B cell (primary cell): ENCODE measurements at places on chromosomes 5 and 9. TPM values are rescaled to one million over a fixed set of nuclear protein-coding genes. Genes with fewer than 3 reads are reported as not detected.
A peak's percentile ranks its signal among the peaks of the same experiment; 100 is the strongest.

Gene TMEM174
- polyA plus RNA-seq, result not detected in 2 replicates

DNA sequence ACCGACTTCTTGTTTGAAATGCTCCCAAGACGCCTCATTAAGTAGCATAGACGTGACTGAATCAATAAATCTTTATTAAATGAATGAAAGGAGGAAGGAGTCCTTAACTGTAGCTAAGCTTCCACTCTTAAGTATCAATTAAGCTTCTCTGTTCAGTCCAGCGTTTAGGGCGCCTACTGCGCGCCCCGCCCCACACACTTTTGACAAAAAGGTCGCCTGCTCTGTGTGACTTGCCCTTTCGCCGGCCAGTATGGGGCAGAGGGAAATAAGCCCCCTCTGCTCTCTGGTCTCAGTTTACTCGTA is 662 bp upstream of the DOLPP1 start:
- no peak for DNase-seq
- peak overlapping the region; percentile 54 for H3K27ac ChIP-seq
- no peaks in the 10 kb centered on the region for H3K27me3 ChIP-seq
- H3K36me3 ChIP-seq, result peaks cover 7% of the 10 kb centered on the region
- H3K4me1 ChIP-seq, result peaks cover 16% of the 10 kb centered on the region
- peak overlapping the region; percentile 67 for H3K4me3 ChIP-seq

DNA sequence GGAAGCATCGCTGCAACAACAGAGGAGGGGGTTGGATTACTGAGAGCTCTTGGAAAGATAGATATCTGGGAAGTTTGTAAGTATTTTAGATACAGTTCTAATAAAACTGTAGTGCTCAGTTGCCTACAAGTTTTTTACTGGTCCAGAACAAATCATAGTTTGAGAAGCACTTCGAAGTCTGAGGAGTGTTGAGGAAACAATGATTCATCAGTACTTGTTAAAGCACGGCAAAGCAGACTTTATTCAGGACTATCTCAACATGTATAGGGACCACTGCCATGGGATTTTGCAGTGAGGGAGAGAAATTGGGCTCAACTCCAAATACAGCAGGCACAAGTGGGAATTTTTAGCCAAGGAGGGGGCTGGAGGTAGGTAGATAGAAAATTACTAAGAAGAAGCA is 25.3 kb upstream of the RECK start:
- peaks cover 29% of the 10 kb centered on the region for H3K4me1 ChIP-seq
- peaks cover 11% of the 10 kb centered on the region for H3K27me3 ChIP-seq
- no peak for DNase-seq
- H3K27ac ChIP-seq, result no peak overlapping the region
- no peaks in the 10 kb centered on the region for H3K36me3 ChIP-seq

DNA sequence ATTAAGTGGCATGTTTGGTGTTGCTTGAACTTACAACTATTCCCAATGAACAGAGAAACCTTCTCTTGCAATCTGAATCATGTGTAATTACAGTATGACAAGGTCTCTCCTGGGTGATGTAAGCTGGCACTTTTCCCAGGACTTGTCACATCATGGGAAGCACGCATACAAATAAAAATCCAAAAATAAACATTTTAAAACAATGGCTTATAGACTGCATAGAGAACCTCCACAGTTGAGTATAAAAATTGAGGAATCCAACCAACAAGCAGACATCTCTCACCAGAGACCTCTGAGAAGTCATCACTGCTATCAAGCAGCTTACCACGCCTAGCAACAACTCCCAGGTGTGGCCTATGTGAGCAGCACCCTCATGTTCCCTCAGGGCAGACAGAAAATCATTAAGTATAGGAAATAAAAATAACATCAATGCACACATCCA is 3.9 kb downstream of the MLLT3 start:
- no peaks in the 10 kb centered on the region for H3K36me3 ChIP-seq
- peaks cover 8% of the 10 kb centered on the region for H3K4me1 ChIP-seq
- DNase-seq, result no peak
- H3K27me3 ChIP-seq, result no peaks in the 10 kb centered on the region
